ENCODE measurements at places on chromosomes 16 and 17.

- no peak for DNase-seq
Observed at GRCh38 chr16:84369938-84370627, 1.7 kb downstream of the ATP2C2 start.

GRCh38 chr17:15651583-15652110, 32.1 kb upstream of the FBXW10B start:
- DNase-seq: peak; percentile 22

- DNase-seq: no peak
Observed at GRCh38 chr17:2107506-2107905, 52.6 kb downstream of the HIC1 start.

DNA sequence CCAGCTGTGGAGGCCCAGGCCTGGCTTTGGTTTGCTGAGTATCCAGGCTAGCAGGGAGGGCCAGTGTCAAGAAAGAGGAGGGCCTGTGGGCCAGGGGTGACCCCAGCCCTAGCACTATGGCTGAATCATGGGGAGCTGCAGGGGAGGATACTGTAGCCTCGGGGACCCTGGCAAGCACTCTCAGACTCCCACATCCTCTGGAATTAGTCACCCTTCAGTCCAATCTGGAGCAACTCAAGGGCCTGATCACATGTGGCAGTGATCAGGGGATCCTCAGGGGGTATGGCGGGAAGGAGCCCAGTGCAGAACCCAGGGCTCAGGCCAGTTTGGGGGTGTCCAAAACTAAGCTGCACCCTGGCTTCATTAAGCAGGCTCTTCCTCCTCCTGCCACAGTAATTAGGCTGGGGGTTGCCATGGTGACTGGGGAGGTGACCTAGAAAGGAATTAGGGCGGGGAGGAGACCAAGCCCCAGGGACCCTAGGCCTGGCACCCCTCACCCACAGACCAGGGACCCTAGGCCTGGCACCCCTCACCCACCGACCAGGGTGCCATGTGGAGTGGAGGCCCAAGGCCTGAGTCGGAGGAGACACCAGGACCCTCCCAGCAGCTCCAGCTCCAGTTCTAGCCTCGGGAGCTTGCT, 5.8 kb downstream of the NLGN2 start:
- DNase-seq: no peak

GRCh38 chr16:9846362-9847099, 335.7 kb downstream of the GRIN2A start:
- DNase-seq: no peak

GRCh38 chr16:62652441-62653120, 616.3 kb upstream of the CDH8 start:
- DNase-seq: no peak

DNA sequence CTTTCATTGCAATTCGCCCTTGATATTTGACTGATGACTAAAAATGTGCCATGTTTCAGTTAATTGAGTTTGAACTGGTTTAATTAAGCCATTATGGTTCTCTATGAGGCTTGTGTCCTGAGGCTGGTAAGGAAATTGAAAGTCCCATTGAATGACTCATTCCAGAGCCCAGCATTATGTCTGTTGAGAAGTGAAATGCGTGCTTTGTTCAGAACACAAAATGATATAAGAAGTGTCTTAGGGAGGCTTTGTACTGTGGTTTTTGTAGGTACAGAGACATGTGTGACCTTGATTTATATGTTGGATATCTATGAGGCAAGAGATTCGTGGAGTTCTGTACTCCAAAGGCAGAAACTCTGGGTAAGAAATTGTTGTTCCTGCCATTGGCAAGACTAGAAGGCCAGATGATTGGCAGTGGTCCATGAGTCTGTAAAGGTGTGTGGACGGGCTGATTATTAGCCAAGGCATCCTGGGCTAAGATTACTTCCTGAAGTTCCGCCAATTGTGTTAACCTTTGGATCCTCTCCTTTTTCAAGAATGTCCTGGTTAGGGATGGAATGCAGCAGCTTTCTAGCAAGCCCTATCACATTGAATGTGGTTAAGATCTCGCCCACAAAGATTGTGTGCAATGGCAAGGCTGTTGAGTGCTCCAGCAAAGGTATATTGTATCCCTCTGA, 103.7 kb downstream of the NPIPB5 start:
- no peak for DNase-seq

DNA sequence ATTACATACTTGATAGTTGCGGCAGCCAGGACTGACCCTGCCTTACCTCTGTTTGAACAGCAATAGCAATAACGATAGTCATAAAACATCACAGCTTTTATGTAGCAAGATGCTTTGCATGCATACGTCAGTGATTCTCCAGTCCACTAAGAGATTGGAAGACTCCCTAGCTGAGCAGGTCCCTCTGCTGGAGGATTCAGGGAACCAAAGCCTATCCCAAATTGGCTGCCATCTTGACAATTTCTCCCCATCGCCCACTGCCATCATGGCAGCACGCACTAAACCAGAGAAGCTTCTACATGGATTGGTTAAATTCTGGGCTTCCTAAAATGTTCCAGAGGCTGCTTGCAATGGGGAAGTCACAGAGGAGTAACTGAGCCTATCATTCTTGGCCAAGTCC, 360.6 kb upstream of the XYLT1 start:
- no peak for DNase-seq

GRCh38 chr17:78001182-78001581, 42.7 kb downstream of the TNRC6C start:
- DNase-seq: no peak

GRCh38 chr17:19337712-19338023, 24.9 kb downstream of the B9D1 start:
- no peak for DNase-seq

- no peak for DNase-seq
Observed at GRCh38 chr16:15576960-15577958, 65.7 kb downstream of the MARF1 start.

GRCh38 chr17:22454070-22454999, 762.0 kb downstream of the KCNJ18 start:
- DNase-seq: no peak

- DNase-seq: peak; percentile 72
Observed at GRCh38 chr17:81346090-81346907, 49.0 kb upstream of the BAHCC1 start.

DNA sequence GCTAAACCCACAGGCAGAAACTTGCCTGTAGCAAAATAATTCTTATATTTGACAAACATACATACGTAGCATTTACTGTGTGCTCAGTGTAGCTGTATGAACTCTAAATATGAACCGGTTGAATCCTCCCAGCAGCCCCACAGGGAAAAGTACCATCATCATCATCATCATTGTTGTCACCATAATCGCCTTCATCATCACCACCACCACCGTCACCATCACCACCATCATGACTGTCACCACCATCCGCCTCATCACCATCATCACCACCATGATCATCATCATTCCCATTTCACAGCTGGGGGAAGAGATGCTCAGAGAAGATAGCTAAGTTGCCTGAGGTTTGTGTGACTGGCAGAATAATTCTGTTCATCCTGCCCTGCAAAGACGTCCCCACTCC, 81.7 kb downstream of the IRF8 start:
- no peak for DNase-seq

- DNase-seq: no peak
Observed at GRCh38 chr17:27417596-27418365, 38.5 kb upstream of the KSR1 start.
